ENCODE measurements at places on chromosomes 3 and 15.

DNA sequence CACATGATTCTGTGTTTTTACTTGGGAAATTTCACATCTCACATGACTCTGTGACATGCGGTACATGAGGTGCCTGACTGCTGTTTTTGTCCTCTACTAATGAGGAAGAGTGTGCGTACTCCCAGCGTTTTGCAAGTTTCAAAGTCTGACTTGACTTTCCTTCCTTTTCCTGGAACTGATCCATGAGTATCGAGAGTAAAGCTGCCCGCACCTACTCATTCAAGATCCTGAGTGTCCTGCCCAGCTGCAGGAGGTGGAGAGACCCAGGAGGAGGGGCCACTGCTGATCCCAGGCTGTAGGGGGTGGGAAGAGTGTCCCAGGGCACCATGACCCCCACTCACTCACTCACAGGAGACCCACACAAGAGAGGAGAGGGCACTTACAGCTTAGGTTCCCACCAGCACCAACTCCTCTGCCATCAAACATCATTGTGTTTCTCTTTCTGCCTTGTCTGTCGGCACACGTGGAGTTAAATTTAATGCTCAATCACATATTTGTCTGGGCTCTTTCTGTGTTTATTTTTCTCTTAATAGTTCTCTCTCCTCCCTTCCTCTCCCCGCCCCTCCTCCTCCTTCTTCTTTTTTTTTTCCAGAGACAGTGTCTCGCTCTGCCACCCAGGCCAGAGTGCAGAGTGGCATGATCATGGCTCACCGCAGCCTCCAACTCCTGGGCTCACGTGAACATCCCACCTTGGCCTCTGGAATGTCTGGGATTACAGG is 1.4 kb downstream of the CCR5AS start:
- no peak for DNase-seq

GRCh38 chr3:108251265-108251664 is 29.0 kb upstream of the IFT57 start:
- DNase-seq: no peak

DNA sequence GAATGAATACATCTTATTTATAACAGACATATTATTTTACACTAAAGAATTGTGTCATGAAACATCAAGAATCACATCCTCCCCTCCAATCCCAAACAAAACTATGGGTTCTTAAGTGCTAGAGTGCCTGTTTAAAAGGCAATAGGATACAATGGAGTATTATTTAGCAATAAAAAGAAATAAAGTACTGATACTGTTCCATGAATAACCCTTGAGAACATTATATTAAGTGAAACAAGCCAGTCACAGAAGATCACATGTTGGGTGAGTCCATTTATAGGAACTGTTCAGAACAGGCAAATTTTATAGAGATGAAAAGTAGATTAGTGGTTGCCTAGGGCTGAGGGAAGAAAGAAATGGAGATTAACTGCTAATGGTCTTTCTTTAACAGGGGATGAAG is 86.5 kb downstream of the ANKRD28 start:
- no peak for DNase-seq

DNA sequence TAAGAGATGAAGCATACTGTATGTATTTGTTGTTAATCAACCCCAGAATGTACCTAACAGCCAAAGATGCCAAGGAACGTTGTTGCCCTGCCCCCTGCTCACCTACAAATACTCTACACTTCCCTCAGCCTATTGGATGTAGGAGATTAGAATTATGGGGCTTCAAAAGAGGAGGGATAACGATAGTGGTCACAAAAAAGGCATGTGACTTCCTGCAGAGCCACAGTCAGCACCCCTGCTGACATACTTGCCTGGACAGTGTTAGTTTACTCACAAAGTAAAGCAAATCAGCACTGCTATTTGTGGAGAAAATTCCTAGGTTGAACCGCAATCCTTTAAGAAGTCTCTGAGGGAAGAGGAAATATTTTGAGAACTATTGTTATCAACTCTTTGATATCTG is 37.9 kb downstream of the PARP15 start:
- DNase-seq: no peak

DNA sequence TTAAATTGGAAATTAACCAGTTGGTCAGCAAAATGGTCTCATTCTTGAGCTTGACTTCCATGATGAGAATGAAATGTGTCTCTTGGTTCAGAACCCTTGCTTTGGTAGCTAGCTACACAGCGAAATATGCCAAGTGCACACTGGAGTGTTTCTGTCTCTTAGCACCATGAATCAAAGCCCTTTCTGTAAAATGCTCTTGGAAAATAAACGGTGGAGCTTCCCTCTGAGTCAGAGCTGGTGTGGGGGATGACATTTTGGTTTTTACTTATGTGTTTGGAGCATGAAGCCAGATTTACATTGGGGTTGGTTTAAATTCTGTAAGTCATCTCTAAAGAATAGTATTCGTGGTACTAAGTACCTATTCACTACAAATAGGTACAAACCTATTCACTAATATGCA is 85.1 kb upstream of the NANOGP8 start:
- no peak for DNase-seq

DNA sequence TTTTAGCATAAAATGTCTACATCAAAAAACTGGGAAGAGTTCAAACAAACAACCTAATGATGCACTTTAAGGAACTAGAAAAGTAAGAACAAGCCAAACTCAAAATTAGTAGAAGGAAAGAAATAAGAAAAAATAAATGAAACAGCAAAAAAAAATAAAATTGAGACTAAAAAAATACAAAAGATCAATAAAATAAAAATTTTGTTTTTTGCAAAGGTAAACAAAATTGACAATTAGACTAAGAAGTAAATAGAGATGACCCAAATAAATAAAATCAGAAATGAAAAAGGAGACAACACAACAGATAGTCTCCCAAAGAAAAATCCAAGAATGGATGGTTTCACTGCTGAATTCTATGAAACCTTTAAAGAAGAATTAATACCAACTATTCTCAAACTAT is 89.6 kb upstream of the MME start:
- DNase-seq: no peak

Data from activated CD8-positive, alpha-beta T cell treated with anti-CD3 and anti-CD28 coated beads for 36 hours (primary cell).